GF-D8 (cell line): ENCODE measurements at places on chromosomes 16 and 17.

GRCh38 chr17:76909971-76910760, 42.0 kb downstream of the MGAT5B start:
- no peak for DNase-seq

DNA sequence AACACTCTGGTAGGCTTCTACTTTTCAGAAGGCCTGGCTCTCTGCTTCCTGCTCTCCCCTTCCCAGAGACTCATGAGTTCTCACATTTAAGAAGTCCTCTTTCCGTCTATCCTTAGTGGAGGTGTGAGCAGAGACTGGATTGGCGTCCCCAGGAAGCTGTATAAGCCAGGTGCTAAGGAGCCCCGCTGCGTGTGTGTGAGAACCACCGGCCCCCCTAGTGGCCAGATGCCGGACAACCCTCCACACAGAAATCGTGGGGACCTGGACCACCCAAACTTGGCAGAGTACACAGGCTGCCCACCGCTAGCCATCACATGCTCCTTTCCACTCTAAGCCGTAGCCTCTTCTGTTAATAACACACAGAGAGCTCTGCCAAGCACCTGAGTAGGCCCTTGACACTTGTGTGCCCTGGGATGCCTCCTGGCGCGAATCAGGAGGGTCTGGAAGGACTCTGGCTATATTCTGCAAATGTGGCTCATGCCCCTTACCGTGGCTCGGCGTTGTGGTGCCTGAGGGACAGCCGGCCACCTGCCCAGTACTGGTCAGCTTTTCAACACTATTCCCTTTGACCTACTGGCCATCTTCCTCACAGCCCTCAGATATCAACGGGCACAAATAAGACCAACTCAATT, 13.9 kb downstream of the CYB5D2 start:
- DNase-seq, result no peak

DNA sequence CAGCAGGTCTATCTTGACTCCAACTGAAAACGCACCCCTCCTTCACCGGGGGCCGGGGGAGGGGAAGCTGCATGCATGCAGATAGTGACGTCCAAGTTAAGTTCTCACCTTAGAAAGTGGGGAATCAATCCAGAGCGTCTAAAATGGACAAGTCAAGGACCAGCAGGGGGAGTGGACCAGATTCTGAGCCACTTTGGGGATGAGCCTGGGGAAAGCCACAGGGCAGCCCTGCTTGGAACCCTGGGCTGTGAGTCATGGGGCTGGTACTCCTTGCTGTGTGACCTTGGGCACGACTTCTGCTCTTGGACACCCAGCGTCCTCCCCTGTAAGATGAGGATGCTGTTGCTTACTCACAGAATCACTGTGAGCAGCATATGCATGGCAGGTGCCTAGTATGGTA, 9.1 kb downstream of the TNFRSF13B start:
- DNase-seq, result no peak

DNA sequence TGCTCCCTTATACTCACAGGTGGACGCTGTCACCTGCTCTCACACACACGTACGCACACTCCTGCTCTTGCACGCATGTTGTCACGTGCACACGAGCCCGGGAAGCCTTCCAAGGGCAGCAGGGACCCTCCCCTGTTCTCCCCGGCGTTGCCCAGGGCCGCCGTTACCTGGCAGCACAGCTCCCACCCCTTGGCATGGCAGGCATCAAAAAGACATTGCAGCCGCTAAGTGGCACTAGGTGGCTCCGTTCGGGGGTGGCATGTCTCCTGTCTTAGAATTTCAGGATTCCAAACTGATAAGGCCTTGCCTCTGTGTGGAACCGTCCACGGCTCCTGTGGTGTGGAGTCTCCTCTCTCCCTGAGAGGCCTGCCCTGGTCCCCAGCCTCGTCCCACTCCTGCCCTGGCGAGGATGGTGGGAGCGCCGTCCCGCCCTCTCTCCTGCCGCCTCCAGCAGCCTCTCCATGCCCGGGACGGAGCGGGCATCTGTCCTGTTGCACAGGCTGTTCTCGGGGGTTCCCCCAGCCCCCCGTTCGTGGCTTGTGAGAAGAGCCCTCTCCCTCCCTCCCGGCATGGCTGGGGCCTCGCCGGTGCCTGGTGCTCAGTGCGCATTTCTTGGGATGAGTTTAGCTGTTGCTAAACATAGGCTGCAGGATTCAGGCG, 126.7 kb upstream of the GSE1 start:
- no peak for DNase-seq

DNA sequence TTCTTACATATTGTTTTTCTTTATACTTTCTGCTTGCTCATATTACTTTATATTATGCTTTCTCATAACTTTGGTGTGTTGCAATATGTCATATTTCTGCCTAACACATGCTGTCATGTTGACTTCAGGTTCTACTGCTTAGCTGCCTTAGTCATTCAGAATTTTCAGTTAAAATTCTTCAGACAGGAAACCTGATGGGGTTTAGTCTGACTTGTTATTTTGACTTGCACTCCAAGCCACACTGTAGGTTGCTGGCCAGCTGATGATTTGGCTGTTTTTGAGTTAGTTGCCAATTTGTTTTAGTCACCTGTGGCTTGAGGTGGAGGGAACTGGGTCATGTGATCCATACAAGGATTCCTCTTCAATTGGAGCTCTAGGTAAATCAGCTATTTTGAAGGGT, 315.4 kb downstream of the MAP2K6 start:
- no peak for DNase-seq

GRCh38 chr17:64022611-64023063, 2.2 kb upstream of the ICAM2 start:
- DNase-seq, result no peak

GRCh38 chr17:19301274-19301951, 61.1 kb downstream of the B9D1 start:
- no peak for DNase-seq

GRCh38 chr16:4510747-4511426, 27.7 kb downstream of the CDIP1 start:
- DNase-seq, result no peak

- no peak for DNase-seq
Observed at GRCh38 chr17:8861495-8862181, 5.8 kb downstream of the PIK3R6 start.

DNA sequence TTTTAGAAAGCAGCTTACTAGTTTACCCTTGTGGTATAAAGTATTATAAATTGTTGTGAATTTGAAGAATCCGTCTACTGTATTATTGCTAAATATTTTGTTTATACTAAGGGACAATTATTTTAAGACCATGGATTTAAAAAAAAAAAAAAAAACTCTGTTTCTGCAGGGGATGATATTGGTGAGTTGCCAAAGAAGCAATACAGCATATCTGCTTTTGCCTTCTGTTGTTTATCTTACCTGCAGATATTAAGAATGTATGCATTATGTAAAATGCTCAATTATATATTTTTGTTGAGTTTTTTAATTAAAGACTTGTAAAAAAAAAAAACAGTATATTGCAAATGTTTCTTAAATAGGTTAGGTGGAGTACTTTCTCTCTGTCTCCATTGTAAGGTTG, 19.4 kb downstream of the WSB1 start:
- DNase-seq, result no peak

- DNase-seq, result no peak
Observed at GRCh38 chr16:9836118-9836736, 346.0 kb downstream of the GRIN2A start.

GRCh38 chr17:57811638-57812280, 38.1 kb downstream of the MRPS23 start:
- no peak for DNase-seq

- DNase-seq, result no peak
Observed at GRCh38 chr16:31327646-31328225, 27.2 kb upstream of the ITGAX start.
